Suppressor macrophage (primary cell): ENCODE measurements at places on chromosomes 5 and 9.

DNA sequence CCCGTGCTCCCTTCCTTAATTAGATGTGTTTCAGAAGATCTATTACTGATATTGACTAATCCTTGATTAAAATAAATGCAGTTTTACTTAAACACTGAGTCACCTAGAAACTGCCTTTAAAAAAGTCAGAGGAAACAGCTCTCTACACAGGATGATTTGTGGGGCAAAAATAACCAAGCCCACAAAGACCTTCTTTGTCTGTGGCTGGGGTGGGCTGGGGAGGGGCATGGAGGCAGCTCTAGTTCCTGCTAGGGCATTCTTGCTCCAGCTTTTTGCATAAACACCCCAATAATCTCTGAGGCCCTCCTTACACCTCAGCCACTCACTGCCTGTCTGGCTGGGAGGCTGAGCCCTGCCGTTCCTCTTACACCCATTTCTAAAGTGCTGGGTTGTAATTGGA lies 227.6 kb upstream of the DAP start:
- no peak for DNase-seq

DNA sequence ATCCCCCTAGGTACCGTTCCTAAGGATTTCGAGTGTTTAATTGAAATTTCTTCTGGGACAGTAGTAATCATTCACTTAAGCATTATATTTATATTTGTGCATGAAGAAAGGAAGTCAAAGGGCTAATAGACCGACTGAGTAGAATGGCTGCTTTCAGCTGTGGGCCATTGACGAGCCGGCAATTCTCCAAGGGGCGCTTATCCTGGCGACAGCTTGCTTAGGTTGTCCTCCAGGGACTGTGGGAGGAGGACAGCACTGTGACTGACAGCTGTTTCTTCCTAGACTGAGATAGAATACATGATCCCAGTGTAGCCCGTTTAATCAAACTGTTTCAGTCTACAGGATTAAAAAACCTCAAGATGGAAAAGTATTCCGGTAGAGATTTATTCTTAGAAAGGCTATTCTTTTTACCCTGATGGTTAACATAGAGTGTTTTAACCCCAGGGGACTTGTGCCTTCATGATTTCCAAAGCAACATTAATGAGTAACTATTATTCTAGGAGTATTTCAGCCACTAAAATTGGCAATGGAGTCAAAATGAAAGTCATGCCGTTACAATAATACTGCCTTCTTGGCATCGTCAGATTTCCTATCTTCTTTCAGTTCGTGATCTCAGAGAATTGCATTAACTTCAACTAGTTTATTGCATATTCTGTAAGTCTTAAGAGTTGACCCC lies 943.1 kb upstream of the WWC1 start:
- DNase-seq, result no peak

GRCh38 chr5:144369006-144369405 lies 198.3 kb downstream of the KCTD16 start:
- no peak for DNase-seq

GRCh38 chr9:5922192-5922591 lies 31.5 kb downstream of the MLANA start:
- DNase-seq, result no peak

DNA sequence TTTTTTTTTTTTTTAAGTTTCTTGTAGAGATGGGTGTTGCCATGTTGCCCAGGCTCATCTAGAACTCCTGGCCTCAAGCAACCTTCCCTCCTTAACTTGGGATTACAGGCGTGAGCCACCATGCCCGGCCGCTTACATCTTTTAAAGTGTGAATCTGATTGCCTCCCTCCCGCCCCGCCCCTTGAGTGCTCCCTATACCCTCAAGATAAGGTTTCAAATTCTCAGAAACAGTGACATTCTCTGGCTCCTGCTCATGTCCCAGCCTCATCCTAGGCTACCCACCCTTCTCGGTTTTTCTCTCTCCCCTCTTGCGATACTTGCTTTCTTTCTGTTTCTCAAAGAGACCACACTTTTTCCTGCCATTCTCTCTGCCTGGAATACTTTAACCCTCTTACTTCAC lies 12.4 kb downstream of the MORN5 start:
- DNase-seq, result no peak

DNA sequence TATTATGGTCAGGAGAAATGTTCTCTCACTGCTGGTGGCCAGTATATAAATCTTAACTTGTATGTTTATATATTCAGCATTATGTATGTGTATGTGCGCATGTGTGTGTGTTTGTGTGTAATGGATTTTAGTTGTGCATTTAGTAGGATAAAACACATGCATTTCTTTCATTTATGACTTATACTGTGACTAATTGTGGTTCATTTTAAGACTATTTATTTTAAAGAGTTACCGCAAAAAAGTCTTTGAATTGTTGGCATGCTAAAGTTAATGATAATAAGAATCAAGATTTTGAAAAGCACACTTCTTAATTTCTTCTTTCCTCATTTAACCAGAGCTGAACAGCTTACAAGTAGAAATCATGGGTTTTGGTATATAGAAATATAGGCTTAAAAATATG lies 60.9 kb downstream of the RAI14 start:
- no peak for DNase-seq
